ENCODE measurements at places on chromosomes 12 and 14. TPM values are rescaled to one million over a fixed set of nuclear protein-coding genes. Genes with fewer than 3 reads are reported as not detected.

Gene P2RX4
- total RNA-seq = 32.8 TPM

Gene LYZ
- 51.2 TPM for total RNA-seq

Gene DCD
- not detected for total RNA-seq

Gene C1R
- 846 TPM for total RNA-seq

Gene SLC16A7
- total RNA-seq = 40.4 TPM

Gene SLCO1B1
- not detected for total RNA-seq

Gene DLGAP5
- total RNA-seq = not detected

Gene PCK2
- total RNA-seq = 12.4 TPM

Gene VRK1
- total RNA-seq = 17.3 TPM

Gene CCNB1IP1
- 34.9 TPM for total RNA-seq

Gene RHOJ
- 12.5 TPM for total RNA-seq

Gene PTHLH
- total RNA-seq = 2.7 TPM

Gene SDS
- total RNA-seq = 0.39 TPM

Gene NPAS3
- total RNA-seq = 2.3 TPM

Gene GPD1
- total RNA-seq = 0.08 TPM

Gene ESRRB
- 0.93 TPM for total RNA-seq

Gene PSMB5
- 182 TPM for total RNA-seq

Gene ADGRD1
- total RNA-seq = 19.1 TPM

Gene VRTN
- total RNA-seq = not detected

Gene COX8C
- total RNA-seq = not detected

Gene ACOT6
- total RNA-seq = not detected

Gene GPR33
- not detected for total RNA-seq

Gene SLC10A1
- total RNA-seq = not detected

Gene RPGRIP1
- total RNA-seq = not detected

Gene CD4
- 14.1 TPM for total RNA-seq

Gene CD69
- total RNA-seq = 0.92 TPM

Gene TRIM9
- 1.6 TPM for total RNA-seq
